ENCODE measurements at places on chromosomes 7 and 10. TPM values are rescaled to one million over a fixed set of nuclear protein-coding genes. Genes with fewer than 3 reads are reported as not detected.

DNA sequence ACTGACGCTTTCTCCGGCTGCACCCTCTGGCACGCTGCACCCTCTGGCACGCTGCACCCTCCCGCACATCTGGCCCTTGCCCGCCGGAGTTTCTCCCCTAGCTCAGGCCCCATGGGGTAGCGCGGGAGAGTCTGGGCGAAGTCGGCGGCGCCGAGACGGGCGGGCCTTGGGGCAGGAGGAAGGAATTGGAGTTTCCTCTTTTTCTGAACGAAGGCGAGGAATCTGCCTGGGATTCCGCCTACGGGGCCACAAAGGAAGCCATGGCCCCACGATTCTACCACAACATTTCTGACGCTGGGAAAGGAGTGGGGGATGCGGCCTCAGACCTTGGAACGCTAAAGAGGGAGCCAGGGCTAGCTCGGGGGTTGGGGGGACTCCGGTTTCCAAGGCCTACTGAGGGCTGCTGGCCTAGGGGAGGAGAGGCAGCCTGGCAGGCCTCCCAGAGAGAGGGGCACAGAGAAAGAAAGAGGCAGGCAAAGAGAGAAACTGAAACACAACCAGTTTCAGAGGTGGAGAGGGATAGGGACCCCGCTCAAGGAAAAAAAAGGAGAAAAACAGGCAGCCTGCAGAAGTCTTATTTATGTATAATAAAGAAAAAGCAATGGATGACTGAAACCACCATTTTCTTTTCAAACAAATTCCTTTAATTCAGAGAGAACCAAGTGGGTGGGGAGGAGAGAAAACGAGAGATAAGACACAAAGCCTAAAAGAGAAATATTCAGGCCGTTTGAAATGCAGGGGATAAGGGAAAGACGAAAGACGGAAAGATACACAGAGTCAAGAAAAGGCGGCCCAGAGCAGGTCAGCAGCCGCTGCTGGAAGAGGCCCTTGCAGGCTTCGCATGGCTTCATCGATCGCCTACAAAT is 4.3 kb downstream of the TLX1 start:
- DNase-seq = no peak

DNA sequence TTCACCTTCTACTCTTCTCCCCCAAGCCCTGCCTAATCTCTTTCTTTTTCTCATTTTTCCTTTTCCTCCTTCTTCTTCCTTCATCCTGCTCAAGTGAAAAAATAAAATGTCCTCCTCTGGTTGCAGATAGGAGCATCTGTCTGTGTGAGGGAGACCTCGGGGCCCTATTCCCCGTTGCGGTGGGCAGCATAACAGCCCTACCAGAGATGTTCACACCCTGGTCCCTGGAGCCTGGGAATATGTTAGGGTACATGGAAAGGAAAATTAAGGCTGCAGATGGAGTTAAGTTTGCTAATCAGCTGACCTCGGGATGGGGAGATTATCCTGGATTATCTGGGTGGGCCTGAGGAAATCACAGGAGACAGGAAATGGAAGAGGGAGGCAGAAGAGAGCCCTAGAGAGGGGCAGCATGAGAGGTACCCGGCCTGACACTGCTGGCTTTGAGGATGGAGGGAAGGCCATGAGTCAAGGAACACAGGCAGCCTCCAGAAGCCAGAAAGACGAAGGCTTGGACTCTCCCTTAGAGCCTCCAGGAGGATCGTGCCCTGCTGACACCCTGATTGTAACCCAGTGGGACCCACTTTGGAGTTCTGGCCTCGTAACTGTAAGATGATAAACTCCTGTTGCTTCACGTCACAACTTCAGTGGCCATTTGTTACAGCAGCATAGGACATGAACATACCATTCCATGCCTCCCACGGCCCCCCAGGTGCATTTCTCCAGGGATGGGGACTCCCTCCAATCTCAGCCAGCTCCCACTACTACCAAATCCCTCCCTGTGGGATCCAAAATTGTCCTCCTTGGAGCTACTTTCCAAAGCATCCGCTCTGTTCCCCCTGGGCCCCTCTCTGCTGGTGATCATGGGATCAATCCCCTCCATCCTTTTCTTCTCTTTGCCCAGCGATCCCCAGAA is 39.0 kb upstream of the ZMIZ1 start:
- DNase-seq = no peak

GRCh38 chr7:129421717-129422250 is 12.4 kb upstream of the STRIP2 start:
- DNase-seq = no peak

DNA sequence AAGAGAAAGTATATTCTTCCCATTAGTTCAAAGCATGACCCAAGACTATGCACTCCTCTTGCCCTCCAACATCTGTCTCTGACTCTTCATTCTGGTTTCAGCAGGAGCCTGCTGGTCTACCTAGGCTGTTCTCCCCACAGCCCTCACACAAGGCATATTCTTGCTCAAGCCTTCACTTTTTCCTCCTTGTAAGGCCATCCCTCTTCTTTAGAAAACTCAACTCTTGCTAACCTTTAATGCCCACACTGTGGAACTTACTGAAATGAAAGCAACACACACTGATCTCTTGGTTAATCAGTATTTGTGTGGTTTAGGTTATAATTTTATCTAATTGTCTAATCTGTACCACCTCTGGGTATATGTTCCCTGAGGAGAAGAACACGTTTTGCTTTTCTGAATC is 75.8 kb downstream of the PRKCQ start:
- DNase-seq = no peak

Gene SUN3
- total RNA-seq = not detected

Gene AOAH
- 22.1 TPM for total RNA-seq

Gene PTPN12
- 31.6 TPM for total RNA-seq

Data from naive thymus-derived CD4-positive, alpha-beta T cell (primary cell).